ENCODE measurements at places on chromosomes 7 and 10.

DNA sequence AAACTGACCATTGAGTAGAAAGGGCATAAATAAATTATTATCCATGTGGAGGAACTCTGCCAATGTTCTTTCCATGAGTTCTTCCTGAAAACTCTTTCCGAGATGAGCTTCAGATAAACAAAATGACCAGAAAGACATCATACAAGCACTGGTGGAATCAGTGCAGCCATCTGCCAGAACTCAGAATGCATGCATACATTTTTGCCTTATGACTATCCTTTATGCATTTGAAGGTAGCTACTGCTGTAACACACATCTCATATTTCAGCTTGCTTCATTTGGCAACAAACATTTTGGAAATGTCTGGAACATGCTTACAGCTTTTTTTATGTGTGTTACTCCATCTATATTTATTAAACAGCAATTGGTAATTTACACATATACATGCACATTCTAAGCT, 448.9 kb downstream of the PLXDC2 start:
- no peak for DNase-seq

DNA sequence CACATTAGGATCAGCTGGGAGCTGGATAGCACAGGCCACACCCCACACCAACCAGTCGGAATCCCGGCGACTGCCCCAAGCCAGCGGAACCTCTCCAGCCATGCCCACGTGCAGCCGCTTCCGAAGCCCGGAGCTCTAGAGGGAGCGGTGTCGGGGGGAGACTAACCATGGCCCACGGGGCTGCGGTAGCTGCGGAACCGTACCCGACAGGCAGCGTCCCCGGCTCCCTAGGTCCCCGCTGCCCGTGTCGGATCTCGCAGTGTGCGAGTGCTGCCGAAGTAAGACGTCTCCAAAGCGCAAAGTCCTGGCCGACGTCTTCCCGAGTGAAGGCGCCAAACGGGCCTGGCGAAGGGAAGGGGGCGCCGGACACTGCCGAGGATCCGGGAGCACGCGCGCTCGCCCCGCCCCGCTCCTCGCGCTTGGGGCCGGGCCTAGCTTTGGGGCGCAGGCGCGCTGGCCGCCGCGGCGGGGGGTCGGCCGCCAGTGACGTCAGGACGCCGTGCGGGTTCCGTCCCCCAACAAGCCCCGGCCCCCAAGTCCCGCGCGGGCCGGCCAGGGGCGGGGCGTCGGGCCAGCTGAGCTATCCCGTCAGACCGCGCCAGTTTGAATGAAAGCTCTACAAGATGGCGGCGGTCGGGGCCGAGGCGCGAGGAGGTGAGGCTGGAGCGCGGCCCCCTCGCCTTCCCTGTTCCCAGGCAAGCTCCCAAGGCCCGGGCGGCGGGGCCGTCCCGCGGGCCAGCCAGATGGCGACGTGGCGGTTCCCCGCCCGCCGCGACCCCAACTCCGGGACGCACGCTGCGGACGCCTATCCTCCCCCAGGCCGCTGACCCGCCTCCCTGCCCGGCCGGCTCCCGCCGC, at the start of gene SUV39H2:
SUV39H2 (plus strand) TSS at position 601 of the 858 bp plus-strand sequence; CDS start at position 624, 23 bp downstream.
- peak; percentile 94 for DNase-seq

GRCh38 chr10:126430512-126430911, 42.2 kb upstream of the ADAM12 start:
- no peak for DNase-seq

DNA sequence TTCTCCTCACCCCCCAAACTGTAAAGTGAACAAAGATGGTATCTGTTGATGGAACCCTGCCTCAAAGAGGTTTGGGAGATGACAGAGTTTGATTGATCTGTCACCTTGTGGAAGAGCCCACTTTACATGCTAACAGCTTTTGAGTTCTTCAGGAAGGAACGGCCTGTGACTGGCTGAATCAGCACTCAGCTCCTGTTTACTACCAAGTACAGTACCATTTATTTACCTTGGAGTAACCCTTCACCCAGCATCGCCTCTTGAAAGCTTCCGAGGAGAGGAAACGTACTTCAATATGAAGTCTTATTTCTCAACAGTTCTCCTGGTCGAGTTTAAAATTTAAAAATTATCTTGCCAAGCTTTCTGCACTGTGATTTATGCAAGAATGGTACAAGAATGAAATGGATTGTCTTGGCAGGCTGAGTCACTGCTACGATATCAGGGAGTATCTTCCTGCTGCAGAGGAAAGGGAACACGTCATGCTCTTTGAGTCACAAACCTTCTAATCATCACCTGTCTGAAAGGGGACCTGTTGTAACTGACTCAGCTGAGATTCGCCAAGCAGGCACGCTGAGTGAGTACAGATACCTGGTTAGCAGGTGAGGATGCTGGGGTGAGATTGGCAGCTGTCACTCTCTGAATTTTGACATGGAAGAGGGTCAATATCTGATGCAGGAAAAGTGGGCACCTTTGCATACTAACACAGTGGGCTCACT, 30.1 kb downstream of the KLF6 start:
- no peak for DNase-seq

DNA sequence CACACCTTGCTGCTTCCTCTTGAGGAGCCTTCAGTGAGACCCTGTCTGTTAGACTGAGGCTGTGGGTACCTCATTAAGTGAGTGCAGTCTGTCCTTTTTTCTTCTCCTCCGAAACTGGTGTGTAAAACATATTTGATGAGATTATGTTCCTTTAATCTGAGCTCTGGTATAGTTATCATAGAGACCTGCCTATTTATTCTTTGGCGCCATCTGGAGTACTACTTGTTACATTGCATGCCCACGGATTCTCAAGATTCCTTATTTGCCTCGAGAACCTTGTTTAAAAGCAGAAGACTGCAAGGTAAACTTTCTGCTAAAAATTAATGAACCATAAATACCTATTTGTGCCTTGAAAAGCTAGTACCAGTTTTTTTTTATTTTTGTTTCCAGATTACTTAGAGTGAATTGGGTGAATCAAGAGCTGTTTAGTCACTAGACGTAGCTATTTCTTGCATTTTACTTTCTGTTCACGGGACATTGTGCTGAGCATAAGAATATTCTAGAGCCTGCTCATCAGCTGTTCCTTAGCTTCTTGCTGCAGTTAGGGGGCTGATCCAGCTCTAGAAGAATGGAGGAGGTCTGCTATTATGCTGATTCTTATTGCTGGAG, 16.9 kb upstream of the STMP1 start:
- peak; percentile 37 for DNase-seq

DNA sequence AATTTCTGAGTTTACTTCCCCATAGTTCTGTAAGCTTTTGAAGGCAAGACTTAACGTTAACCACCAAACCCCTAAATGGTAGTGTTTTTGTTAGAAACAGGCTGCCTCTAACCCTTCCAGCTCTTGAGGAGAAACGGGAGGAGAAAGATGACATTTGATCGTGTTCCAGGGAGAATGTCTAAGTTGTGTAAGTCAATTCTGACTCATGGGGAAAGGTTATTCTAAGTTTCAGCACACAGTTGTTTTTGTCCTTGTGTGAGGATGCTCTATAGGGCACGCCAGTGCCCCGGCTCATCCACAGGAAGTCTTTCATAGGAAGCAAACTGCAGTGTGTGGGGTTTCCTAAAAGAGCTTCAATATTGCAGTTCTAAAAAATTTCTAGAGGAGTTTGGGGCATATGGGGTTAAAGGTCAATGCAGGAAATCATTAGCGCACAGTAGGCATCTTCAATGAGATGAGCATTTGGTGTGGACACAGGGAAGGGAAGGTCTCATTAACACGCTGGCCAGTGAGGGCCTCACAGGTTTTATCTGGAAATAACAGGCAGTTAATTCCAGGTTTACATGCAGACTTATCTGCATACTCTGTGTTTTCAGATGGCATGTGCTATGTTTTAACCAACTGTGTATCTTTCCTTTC, 638.2 kb upstream of the IGFBP3 start:
- no peak for DNase-seq

- no peak for DNase-seq
These were observed 31.2 kb downstream of the SNX8 start for GRCh38 chr7:2283074-2283473.

DNA sequence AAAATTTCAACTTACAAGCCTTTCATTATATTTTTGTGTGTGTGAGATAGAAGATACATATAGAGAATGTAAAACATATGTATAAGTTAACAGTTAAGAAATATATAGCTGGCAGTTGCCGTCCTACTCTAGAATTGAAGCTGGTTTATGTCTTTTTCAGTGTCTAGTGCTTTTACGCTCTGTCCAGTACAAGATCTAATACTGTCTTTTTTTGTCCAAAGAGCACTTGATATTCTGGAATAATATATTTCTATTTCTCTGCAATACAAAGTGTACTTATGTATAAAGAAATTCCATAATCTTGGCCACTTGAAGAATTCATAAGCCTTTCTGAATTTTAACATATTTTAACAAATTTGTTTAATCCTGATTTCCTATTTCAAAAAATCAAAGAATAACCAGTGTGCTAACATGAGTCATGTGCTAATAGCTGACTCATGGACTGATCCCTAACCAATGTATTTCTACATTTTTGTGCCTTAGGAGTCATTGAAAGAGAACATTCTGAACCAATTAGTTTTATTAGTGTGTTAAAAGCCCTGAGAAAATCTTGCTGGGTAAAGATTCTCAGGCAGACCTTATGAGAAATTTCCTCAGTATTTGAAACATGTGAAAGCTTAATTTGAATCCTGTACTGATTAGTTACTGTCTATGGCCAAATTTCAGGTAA, 73.2 kb upstream of the CCAR1 start:
- no peak for DNase-seq

DNA sequence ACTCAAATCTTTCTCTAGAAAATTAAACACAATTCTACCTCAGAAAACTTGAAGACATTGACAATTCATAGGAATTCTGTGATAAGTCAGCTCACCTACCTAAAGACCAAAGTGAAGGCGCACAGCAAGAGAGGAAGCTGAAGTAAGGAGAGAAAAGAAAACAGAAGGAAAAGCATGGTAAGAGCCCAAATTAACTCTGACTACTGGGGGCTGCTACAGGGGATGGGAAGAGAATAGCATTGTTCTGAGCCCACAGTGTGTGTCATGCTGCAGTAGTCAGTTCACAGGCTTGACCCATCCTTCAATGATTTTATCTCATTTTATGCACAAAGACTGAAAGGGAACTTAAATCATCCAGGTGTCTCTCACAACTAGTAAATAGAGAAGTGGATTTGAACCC, 111.3 kb downstream of the PTEN start:
- no peak for DNase-seq

- DNase-seq, result no peak
These were observed 558.9 kb upstream of the MBL2 start for GRCh38 chr10:53331460-53331859.

GRCh38 chr10:72831696-72832409, 61.7 kb upstream of the OIT3 start:
- no peak for DNase-seq

DNA sequence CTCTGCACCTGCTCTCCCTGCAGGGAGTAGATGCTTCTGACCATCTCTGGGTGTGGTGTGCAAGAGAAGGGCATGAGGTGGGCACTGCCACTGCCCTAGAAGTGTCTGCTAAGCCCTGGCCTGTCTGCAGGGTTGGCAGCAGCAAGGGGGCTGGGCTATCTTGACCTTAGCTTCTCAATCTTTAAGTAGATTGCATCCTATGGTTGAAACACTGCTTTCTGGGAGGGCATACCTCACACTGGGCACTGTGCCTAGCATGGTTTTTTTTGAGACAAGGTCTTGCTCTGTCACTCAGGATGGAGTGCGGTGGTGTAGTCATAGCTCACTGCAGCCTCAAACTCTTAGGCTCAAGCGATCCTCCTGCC, 54.9 kb downstream of the CLIP2 start:
- no peak for DNase-seq

GRCh38 chr10:119466655-119467054, 75.9 kb downstream of the RGS10 start:
- DNase-seq, result no peak

DNA sequence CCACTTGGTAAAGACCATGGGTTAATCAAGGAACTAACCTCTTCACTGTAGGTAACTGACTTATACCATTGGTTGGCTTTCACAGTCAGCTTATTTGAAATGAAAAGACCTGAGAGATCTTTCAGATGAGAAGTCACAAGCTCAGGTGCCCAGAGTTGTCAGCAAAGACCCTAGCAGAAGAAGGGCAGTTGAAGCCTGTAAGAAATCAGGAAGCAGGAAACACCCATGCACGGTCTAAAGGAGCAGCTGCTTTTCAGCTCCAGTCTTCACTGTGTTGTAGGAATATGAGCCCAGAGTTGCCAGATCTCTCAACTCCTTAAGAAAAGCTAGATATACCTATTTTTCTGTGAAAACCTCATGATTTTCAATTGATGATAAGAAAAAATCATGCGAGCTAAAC, 130.0 kb downstream of the ARID5B start:
- DNase-seq, result no peak

GRCh38 chr10:126315494-126316177, 72.6 kb downstream of the ADAM12 start:
- no peak for DNase-seq

DNA sequence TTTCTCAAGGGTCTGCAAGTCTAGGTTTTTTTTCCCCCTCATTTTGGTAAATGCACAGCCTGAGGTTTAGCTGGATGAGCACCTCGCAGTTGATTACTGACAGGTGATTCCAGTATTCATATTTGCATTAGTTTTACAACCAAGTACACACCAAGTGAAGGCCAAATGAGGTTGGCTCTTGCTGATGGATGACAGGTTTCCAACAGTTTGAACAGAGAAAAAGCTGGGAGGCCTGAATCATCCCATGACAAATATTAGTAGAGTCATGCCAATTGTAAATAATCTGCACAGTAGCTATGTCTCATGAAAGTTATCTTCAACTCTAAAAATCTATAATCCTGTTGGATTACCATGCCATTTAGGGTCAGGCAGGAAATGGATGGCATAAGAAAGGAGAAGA, 399.8 kb downstream of the HTR7 start:
- DNase-seq, result no peak

DNA sequence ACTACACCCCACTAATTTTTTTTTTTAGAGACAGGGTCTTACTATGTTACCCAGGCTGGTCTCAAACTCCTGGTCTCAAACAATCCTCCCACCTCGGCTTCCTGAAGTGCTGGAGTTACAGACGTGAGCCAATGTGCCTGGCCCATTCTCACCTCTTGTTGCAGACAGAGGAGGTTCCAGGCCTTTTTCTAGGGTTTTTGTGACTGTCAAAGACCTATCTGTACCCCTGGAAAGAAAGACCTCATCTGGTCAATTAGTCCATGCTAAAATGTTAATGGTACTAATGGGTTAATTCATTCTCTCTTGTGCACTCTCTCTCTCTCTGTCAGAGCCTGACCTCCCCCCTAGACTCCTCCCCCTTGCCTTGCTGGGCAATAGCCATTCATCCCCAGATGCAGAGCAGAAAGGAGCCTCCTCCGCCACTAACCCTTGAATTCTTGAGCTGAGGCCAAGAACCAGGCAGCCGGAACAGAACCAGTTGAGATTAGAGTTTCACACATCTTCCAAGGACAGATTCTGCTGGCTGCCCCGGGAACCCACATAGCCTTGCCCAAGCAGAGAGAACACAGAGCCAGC, 209.7 kb downstream of the SKIDA1 start:
- no peak for DNase-seq

DNA sequence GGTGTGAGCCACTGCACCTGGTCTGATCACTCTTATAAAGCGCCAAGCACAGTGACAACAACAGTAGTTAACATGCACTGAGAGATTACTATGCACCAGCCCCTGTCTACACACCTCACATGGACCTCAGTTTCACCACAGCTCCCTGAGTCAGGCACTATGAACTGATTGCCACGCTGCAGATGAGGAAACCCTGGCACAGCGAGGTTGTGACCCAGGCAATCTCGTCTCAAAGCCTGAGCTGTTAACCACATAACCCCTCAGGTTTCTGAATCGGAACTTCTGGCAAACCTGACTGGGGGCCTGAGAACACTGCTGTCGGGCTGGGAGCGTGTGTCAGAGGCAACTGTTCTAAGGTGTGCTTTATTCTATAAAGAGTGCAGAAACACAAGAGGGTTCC, 150.8 kb downstream of the RNF216 start:
- DNase-seq, result no peak

GRCh38 chr10:97975598-97975997, 54.8 kb downstream of the CRTAC1 start:
- no peak for DNase-seq

All from DND-41 (cell line).